CD4-positive, alpha-beta T cell (primary cell): ENCODE measurements at places on chromosomes 3 and 15. TPM values are rescaled to one million over a fixed set of nuclear protein-coding genes. Genes with fewer than 3 reads are reported as not detected.

DNA sequence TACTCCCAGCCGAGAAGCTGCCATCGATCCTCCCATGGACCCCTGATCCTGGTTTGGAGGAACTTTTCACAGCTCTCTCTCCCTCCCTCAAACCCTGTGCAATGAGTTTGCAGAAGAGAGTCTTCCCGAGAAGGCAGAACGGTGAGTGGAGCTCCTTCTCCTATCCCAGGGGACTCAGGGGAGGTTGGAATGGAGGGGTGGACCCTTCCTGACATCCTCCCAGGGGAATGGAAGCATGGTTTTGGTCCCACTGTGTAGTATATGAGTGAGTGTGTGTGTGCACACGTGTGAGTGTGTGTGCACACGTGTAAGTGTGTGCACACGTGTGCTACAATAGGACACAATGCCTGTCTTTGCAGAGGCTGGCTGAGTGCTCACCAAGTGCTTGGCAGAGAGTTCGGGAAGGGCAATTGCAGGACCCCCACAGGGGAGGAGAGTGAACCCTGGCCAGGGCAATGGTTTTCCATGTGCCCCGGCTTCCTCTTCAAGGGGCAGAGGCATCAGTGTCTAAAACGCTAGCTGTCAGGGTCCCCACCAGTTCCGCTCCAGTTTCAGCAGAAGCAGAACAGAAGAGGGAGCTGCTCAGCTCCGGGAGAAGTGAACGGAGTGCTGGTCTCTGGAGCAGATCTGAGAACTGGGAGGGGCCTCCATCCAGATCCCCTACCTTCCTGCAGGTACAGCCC lies 13.8 kb upstream of the IL16 start:
- no peaks in the 10 kb centered on the region for H3K4me1 ChIP-seq
- no peak overlapping the region for H3K4me3 ChIP-seq
- no peak for DNase-seq
- no peak overlapping the region for H3K27ac ChIP-seq

PCSK6 gene
- 0.28 TPM for total RNA-seq

IMPG2 gene
- 0.66 TPM for total RNA-seq

CCR5 gene
- 1.4 TPM for total RNA-seq

- H3K4me3 ChIP-seq: no peak overlapping the region
- H3K4me1 ChIP-seq: peaks cover 9% of the 10 kb centered on the region
- no peaks in the 10 kb centered on the region for H3K36me3 ChIP-seq
- no peak for DNase-seq
- no peaks in the 10 kb centered on the region for H3K27me3 ChIP-seq
- no peak overlapping the region for H3K27ac ChIP-seq
These were observed 80.5 kb downstream of the SNRK start for GRCh38 chr3:43366885-43367284.

- peaks cover 12% of the 10 kb centered on the region for H3K36me3 ChIP-seq
- H3K4me3 ChIP-seq: peak overlapping the region; percentile 73
- no peak overlapping the region for H3K27ac ChIP-seq
- DNase-seq: no peak
- peaks cover 50% of the 10 kb centered on the region for H3K4me1 ChIP-seq
These were observed 1.4 kb downstream of the CIAO2A start for GRCh38 chr15:64092075-64092820.

DNA sequence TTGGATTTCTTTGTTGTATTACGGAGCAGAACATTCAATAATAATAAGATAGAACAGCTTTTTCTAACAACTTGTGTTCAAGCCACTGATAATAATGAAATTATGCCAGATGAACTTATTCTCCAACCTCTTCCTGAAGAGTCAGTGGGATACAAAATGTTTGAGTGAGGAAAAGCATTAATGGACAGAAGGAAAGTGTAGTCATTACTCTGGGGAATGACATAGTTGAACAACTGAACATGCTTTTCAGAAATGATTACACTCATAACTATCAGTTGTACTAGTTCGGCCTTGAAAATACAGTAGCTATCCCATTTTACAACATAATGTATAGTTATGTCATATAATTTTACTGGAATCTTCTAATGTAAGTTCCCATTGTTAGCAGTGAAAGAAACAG lies 55.9 kb downstream of the ALCAM start:
- no peak for DNase-seq
- H3K27me3 ChIP-seq: no peaks in the 10 kb centered on the region
- H3K27ac ChIP-seq: no peak overlapping the region
- no peak overlapping the region for H3K4me3 ChIP-seq
- H3K36me3 ChIP-seq: no peaks in the 10 kb centered on the region

DNA sequence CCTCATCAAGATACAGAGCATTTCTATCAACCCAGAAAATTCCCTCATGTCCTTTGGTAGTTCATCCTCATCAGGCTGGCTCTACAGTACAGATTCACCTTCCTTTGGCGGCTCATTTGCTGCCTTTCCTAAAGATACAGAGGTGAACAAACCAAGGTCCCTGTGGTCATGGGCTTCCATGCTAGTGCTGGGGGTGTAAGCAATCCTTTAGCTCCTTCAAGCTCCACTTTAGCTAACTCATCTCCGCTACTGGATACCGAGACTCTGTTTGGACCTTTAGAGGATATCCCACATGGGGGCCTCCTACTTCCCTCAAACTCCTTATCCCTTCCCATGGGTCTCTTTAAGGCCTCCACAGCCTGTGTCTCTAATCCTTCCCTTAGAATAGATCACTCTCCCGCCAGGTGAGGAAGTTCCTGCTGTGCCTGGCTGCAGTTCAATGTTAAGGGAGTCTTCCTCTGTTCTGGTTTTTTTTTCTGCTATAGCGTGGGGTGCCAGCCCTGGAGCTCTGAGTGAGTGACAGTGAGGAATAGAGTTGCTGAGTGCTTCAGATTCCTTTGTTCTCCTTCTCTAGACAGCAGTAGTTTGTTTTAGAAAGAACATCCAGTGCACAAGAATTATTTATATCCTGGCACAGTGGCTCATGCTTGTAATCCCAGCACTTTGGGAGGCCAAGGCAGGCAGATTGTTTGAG lies 30.7 kb downstream of the CLEC3B start:
- no peak overlapping the region for H3K4me3 ChIP-seq
- no peaks in the 10 kb centered on the region for H3K36me3 ChIP-seq
- no peak for DNase-seq
- no peak overlapping the region for H3K27ac ChIP-seq

TLE3 gene
- total RNA-seq: 167 TPM

TM4SF18 gene
- total RNA-seq: not detected

- no peaks in the 10 kb centered on the region for H3K27me3 ChIP-seq
- no peak overlapping the region for H3K27ac ChIP-seq
- no peaks in the 10 kb centered on the region for H3K4me1 ChIP-seq
- H3K36me3 ChIP-seq: no peaks in the 10 kb centered on the region
- no peak overlapping the region for H3K4me3 ChIP-seq
- no peak for DNase-seq
These were observed 314.1 kb upstream of the TGFBR2 start for GRCh38 chr3:30292192-30292893.

DNA sequence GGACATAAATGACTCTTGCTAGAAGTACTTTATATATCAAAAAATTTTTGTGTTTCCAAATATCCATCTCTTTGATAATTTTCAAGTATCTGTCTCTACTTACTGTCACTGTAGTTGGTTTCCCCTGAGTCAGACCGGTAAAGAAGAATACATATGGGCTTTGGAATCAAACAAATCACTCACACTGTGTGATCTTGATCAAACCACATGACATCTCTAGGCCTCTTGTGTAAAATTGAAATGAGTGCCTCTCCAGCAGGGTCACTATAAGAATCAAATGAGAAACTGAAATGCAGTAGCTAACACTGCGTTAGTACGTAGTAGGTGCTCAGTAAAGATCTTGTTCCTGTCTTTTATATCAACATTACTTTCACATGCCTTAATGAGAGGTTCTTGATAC lies 314.6 kb upstream of the STT3B start:
- no peaks in the 10 kb centered on the region for H3K36me3 ChIP-seq
- DNase-seq: no peak
- H3K4me1 ChIP-seq: peaks cover 57% of the 10 kb centered on the region

- no peak for DNase-seq
- no peaks in the 10 kb centered on the region for H3K4me1 ChIP-seq
- H3K27ac ChIP-seq: no peak overlapping the region
- H3K36me3 ChIP-seq: no peaks in the 10 kb centered on the region
- no peak overlapping the region for H3K4me3 ChIP-seq
These were observed 373.4 kb upstream of the ARL6 start for GRCh38 chr3:97391167-97391566.

DNA sequence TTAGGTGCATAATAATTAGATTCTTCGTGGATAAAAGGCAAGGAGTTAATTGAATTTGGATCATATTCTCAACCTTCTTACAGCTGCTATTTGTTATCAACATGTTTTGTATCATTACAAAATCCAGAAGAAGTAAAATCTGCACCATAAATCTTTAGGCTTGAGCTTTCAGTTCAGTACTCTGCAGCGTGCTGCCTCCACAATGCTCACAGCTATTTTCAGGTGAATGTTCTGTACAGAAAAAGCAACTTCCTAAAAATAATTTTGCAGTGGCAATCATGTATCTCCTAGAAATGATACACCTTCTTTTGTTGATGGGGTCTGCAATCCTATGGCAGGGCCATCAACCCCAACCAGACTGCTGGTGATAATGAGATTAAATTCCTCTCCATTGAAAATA lies 220.9 kb upstream of the CTNNB1 start:
- DNase-seq: no peak
- no peak overlapping the region for H3K4me3 ChIP-seq
- H3K36me3 ChIP-seq: no peaks in the 10 kb centered on the region

GRCh38 chr3:8441969-8442559 lies 59.6 kb upstream of the LMCD1 start:
- no peak overlapping the region for H3K27ac ChIP-seq
- no peaks in the 10 kb centered on the region for H3K27me3 ChIP-seq
- no peak overlapping the region for H3K4me3 ChIP-seq
- no peaks in the 10 kb centered on the region for H3K36me3 ChIP-seq
- no peaks in the 10 kb centered on the region for H3K4me1 ChIP-seq

DNA sequence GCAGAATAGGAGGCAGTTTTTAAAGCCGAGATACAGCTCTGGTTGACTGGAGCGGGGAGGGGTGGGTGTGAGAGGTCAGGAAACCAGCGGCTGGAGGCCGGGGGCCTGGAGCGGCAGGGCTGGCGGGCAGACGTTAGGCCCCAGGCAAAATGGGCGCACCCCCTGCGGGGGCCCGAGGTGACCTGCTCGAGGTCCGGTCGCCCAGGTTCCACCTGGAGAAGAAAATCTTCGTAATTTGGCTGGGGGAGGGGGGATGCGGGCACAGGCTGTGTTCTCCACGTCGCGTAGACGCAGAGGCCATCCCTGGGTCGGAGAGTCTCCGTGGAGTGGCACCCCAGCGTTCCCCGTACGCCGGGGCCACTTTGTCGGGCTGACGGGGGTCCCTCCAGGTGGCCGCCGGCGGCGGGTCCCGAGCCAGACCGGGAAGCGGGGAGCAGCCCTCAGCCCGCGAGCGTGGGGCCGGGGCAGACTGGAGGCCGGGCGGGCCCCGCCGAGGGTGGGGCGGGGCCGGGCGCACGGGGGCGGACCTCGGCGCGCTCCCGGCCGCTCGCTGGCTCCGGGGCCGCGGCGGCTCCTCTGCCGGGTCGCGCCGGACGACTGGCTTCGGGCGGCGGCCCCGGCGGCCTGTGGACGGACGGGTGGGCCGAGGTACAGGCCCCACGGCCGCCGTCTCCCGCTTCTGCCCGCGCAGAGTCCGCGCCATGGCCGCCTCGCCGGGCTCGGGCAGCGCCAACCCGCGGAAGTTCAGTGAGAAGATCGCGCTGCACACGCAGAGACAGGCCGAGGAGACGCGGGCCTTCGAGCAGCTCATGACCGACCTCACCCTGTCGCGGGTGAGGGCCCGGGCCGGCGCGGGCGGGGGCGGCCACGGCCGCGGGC lies at the start of gene CRTC3:
Gene CRTC3 (plus strand): TSS at position 553 of the 879 bp plus-strand sequence. CDS start 149 bp downstream, at position 702.
- H3K27me3 ChIP-seq: no peaks in the 10 kb centered on the region
- peaks cover 36% of the 10 kb centered on the region for H3K4me1 ChIP-seq
- peak within 1 kb of the TSS; percentile 94 for H3K4me3 ChIP-seq
- peak within 1 kb of the TSS; percentile 44 for H3K27ac ChIP-seq

GOLGA8T gene
- total RNA-seq: not detected

DNA sequence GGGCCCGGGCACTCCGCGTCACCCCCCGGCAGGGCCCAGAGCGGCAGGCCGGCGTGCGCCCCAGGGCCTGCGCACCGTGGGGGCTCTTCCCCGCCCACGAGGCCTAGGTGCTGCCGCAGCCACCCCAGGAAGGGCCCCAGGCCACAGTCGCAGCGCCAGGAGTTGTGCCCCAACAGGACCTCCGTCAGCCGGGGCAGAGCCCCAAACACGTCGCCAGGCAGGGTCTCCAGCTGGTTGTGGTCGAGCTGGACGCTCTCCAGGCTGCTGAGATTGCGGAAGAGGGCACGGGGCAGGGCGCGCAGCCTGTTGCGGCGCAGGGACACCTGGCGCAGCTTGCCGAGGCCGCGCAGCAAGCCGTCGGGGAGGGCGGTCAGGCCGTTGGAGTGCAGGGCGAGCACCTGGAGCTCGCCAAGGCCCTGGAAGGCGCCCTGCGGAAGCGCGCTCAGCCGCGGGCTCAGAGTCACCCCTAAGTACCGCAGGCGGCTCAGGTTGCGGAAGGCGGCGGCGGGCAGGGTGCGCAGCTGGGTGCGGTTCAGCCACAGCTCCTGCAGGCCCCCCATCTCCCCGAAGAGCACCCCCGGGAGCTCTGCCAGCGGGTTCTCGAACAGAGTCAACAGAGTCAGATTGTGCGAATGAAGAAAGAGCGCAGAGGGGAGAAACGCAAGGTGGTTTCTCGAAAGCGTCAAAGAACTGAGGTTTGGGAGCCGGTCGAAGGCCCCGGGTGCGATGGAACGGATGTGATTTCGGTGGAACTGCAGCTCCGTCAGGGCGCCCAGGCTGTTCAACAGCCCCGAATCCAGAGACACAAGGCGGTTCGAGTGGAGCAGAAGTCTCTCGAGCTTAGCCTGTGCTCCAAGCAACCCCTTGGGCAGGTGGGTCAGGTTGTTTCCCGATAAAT lies 2.0 kb downstream of the GP5 start:
- peak overlapping the region; percentile 50 for H3K27ac ChIP-seq
- peaks cover 39% of the 10 kb centered on the region for H3K4me1 ChIP-seq
- H3K27me3 ChIP-seq: no peaks in the 10 kb centered on the region
- peak; percentile 57 for DNase-seq

DNA sequence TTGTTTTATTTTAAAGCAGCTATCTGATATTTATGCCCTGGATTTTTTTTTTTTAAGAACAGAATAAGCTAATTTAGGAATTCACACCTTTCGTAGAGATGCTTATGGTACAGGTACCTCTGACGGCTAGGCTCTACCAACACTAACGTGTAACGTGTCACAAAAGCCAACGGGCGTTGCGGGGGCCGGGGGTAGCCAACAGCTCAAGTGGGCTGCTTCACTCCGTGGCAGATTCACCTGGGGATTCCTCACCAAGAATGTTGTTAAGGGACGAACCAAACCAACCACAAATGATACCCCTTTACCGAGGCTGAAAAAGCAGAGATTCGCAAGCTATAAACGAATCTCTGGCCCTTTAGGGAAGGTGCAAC lies 1.0 kb downstream of the TMCC1 start:
- H3K36me3 ChIP-seq: no peaks in the 10 kb centered on the region
- peaks cover 28% of the 10 kb centered on the region for H3K4me1 ChIP-seq
- no peak for DNase-seq
- no peaks in the 10 kb centered on the region for H3K27me3 ChIP-seq
- peak overlapping the region; percentile 92 for H3K4me3 ChIP-seq

JMJD7 gene
- total RNA-seq: 35.6 TPM

MNS1 gene
- total RNA-seq: 0.20 TPM
